ENCODE measurements at places on chromosomes 11 and 22. TPM values are rescaled to one million over a fixed set of nuclear protein-coding genes. Genes with fewer than 3 reads are reported as not detected.

SPINDOC gene
- total RNA-seq: 83.7 TPM

GGT5 gene
- 10.7 TPM for total RNA-seq

HORMAD2 gene
- not detected for total RNA-seq

MFNG gene
- total RNA-seq: 61.1 TPM

UBASH3B gene
- total RNA-seq: 6.7 TPM

LRRC56 gene
- total RNA-seq: 2.6 TPM

C11orf91 gene
- total RNA-seq: not detected

ROBO4 gene
- not detected for total RNA-seq

SMTNL1 gene
- not detected for total RNA-seq

RELA gene
- total RNA-seq: 61.2 TPM

TLCD5 gene
- 15.8 TPM for total RNA-seq

CDC42EP1 gene
- 2.1 TPM for total RNA-seq

DNA sequence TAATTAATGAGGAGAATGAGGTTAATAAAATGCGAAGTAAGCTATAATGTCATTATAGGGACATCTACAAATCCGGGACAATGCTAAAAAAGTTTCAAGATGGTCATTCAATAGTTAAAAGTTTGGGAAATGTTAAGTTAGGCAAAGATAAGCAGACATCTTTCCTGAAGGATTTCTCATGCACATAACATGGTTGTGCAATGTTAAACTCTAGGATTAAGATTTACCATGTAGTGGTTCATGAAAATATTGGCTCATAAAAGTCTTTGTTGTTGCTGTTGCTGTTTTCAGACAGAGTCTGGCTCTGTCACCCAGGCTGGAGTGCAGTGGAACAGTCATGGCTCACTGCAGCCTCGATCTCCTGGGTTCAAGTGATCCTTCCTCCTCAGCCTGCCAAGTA lies 751.5 kb upstream of the CCDC179 start:
- no peak for DNase-seq
- H3K4me3 ChIP-seq: no peak overlapping the region
- no peaks in the 10 kb centered on the region for H3K36me3 ChIP-seq
- no peaks in the 10 kb centered on the region for H3K4me1 ChIP-seq
- H3K27me3 ChIP-seq: no peaks in the 10 kb centered on the region

GRCh38 chr22:33186816-33187215 lies 128.6 kb upstream of the SYN3 start:
- H3K4me1 ChIP-seq: peaks cover 5% of the 10 kb centered on the region
- no peak for DNase-seq
- no peaks in the 10 kb centered on the region for H3K36me3 ChIP-seq
- peak overlapping the region; percentile 49 for H3K27ac ChIP-seq

DNA sequence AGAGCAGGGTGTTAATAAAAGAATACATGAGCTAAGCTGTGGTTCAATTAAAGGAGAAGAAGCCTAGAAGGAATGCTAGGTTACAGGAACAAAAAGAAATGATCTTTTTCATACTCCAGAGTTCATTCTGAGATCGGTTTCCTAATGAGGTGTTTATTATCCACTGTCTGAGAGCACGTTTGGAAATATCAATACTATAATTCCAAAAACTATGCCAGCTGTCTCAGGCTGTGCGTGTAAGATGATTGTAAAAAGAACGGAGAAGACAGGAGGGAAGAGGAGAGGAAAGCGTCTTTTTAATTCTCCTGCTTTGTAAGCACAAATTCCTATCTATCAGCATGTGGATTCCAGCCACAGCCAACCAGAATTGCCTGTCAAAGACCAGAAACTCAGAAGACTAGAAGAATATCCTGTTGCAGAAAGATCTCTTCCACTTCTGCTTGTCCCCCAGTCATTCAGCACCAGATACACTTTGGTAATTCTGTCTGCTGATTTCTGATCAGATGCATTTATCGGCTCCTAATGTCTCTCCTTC lies 25.7 kb downstream of the APOL5 start:
- H3K36me3 ChIP-seq: no peaks in the 10 kb centered on the region
- peaks cover 4% of the 10 kb centered on the region for H3K27me3 ChIP-seq

- H3K4me3 ChIP-seq: no peak overlapping the region
- H3K4me1 ChIP-seq: peaks cover 7% of the 10 kb centered on the region
- H3K27ac ChIP-seq: no peak overlapping the region
- DNase-seq: peak; percentile 34
- H3K27me3 ChIP-seq: peaks cover 5% of the 10 kb centered on the region
- no peaks in the 10 kb centered on the region for H3K36me3 ChIP-seq
Observed at GRCh38 chr11:79600711-79601110, 159.9 kb upstream of the TENM4 start.

- no peak for DNase-seq
- H3K27ac ChIP-seq: no peak overlapping the region
- H3K27me3 ChIP-seq: peaks cover 2% of the 10 kb centered on the region
- H3K4me1 ChIP-seq: no peaks in the 10 kb centered on the region
- no peaks in the 10 kb centered on the region for H3K36me3 ChIP-seq
Observed at GRCh38 chr11:75100314-75100713, 3.6 kb upstream of the OR2AT4 start.

DNA sequence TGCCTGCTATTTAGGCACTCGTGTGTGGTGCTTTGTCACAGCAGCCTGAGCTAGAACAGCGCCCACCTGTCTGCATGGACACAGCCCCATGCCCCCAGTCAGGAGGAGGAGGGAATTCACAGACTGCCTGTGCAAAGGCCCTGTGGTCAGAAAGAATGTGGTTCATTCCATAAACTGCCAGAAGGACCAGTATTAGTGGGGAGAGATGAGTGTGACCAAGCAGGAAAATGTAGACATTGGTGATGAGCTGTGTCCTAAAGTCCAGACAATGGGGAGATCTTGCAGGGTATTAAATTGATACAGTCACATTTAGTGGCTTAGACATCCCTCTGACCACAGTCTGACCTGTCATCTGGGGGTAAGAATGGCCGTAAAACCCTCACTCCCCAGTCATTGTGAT lies 83.7 kb upstream of the LINC01488 start:
- peaks cover 4% of the 10 kb centered on the region for H3K27me3 ChIP-seq
- no peaks in the 10 kb centered on the region for H3K4me1 ChIP-seq
- H3K27ac ChIP-seq: no peak overlapping the region
- H3K36me3 ChIP-seq: peaks cover 18% of the 10 kb centered on the region
- no peak overlapping the region for H3K4me3 ChIP-seq
- DNase-seq: no peak

GRCh38 chr11:70105755-70106571 lies 27.8 kb downstream of the ANO1 start:
- H3K4me3 ChIP-seq: no peak overlapping the region
- peak; percentile 58 for DNase-seq
- H3K4me1 ChIP-seq: peaks cover 17% of the 10 kb centered on the region
- peaks cover 19% of the 10 kb centered on the region for H3K27me3 ChIP-seq
- no peaks in the 10 kb centered on the region for H3K36me3 ChIP-seq

- H3K36me3 ChIP-seq: no peaks in the 10 kb centered on the region
- no peak overlapping the region for H3K27ac ChIP-seq
- H3K4me3 ChIP-seq: no peak overlapping the region
- no peak for DNase-seq
- peaks cover 2% of the 10 kb centered on the region for H3K27me3 ChIP-seq
- H3K4me1 ChIP-seq: peaks cover 2% of the 10 kb centered on the region
Observed at GRCh38 chr22:44988671-44989070, 21.1 kb downstream of the PHF21B start.

DNA sequence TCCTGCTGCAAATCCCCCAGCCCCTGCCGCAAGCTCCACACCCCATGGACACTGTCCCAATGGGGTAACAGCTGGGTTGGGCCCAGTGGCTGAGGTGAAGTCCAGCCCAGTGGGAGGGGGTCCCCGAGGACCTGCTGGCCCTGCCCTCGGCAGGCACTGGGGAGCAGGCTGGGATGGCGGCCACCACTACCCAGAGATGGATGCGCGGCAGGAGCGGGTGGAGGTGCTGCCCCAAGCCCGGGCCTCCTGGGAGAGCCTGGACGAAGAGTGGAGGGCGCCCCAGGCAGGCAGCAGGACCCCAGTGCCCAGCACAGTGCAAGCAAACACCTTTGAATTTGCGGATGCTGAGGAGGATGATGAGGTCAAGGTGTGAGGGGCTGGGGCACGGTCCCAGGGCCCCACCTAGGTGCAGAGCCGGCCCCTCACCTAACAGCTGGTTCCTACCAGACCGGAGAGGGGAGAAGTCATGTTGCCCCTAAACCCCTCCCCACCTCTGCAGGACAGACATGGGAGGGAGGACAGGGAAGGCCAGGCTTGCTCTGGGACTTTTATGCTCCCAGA lies 8.2 kb downstream of the CDC42EP1 start:
- no peak for DNase-seq
- no peaks in the 10 kb centered on the region for H3K4me1 ChIP-seq
- H3K27me3 ChIP-seq: peaks cover 5% of the 10 kb centered on the region
- H3K36me3 ChIP-seq: no peaks in the 10 kb centered on the region

- no peak for DNase-seq
- H3K4me3 ChIP-seq: no peak overlapping the region
- peaks cover 12% of the 10 kb centered on the region for H3K4me1 ChIP-seq
Observed at GRCh38 chr22:35735542-35735941, 17.9 kb downstream of the APOL5 start.

DNA sequence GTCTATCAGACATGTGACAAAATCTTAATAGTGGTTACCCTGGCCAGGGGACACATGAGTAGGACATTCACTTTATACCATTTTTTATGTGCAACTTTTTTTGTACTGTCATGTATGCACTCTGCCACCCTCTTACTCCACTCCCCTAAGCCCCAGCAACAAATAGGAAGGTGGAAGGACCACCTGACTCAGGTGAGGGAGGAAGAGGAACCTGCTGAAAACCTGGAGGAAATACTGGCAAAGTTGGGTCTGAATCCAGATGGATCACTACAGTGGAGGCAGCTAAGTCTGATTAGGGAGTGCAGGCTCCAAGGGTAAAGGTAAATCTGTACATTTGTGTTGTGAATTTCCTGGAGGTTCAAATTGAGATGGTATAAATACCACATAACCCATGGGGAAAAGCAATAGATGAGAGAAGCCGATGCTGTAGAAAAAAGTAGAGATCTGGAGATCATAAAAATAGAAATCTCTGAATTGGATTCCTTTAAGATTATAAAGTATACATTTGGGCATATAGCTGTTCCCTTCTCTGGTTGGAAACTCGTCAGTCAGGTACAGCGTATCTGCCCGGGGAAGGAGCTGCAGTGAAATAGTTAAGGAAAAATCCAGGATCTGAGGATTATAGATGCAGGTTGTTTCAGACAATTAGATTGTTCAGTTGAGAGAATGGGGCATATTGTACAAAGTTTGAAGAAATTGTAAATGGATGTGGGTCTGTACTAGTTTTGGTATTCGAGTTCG lies 52.2 kb upstream of the OR9Q1 start:
- H3K27ac ChIP-seq: no peak overlapping the region
- no peak overlapping the region for H3K4me3 ChIP-seq
- no peaks in the 10 kb centered on the region for H3K36me3 ChIP-seq
- H3K27me3 ChIP-seq: peaks cover 1% of the 10 kb centered on the region

GRCh38 chr22:28450109-28450508 lies 229.5 kb downstream of the TTC28 start:
- H3K4me3 ChIP-seq: no peak overlapping the region
- H3K4me1 ChIP-seq: peaks cover 10% of the 10 kb centered on the region
- DNase-seq: no peak
- H3K36me3 ChIP-seq: no peaks in the 10 kb centered on the region
- no peaks in the 10 kb centered on the region for H3K27me3 ChIP-seq

- peaks cover 21% of the 10 kb centered on the region for H3K36me3 ChIP-seq
- H3K27me3 ChIP-seq: peaks cover 3% of the 10 kb centered on the region
- peaks cover 4% of the 10 kb centered on the region for H3K4me1 ChIP-seq
- DNase-seq: no peak
- H3K27ac ChIP-seq: no peak overlapping the region
Observed at GRCh38 chr22:25484521-25485315, 79.8 kb upstream of the GRK3 start.
